ENCODE measurements at places on chromosomes 7 and 10.

GRCh38 chr7:37376386-37376785 lies 72.3 kb downstream of the ELMO1 start:
- no peak for DNase-seq

DNA sequence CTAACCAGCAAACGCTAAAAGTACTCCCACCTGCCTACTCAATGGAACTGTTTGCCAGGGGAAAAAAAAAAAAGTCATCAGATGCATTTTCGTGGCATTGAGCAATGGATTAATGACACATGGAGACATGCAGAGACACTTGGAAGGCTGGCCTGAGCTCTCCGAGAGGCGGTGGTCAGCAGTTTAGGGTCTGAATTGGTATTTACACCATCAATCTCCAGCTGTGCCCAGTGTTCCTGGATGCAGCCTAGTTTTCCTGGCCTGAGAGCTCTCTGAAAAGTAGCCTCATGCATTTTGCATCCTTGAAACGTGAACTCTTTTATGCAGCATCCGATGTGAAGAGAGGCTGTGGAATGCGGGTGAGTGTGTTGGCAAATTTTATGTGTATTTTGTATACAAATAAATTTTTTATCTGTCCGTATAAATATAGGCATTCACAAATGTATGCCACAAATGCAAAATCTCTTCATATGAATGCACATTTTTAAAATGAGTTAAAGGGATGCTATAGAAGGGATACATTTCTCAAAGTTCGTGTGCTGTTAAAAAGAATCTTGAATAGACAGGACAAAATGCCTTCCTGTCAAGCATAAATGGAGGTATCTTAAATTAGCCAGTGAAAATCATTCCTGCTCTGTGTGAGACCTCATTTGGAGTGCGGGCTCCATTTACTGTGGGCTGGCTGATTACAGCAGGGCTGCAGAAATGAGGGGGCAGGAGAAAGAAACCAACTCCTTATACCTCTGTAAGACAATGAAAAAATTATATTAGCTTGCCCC lies 137.7 kb upstream of the PFKP start:
- DNase-seq: no peak

GRCh38 chr7:127786184-127786583 lies 134.2 kb downstream of the SND1 start:
- no peak for DNase-seq

DNA sequence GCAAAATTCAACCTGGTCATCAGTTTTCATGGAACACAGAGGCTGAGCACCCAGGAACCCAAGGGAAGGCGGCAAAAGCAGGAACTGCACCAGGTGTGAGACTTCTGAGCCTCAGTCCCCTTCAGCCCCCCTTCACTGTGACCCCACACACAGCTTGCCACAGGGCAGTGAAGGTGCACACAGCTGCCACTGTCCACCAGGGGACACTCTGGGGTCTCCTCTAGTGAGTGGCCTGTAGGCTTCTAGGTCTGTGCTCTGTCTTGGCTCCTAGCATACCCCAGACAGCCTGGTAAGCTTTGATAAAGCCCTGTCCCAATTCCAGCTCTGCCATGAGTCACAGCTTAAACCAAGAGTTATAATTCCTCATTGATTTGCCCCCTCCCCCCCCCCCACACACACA lies 12.1 kb downstream of the KCNH2 start:
- DNase-seq: no peak

DNA sequence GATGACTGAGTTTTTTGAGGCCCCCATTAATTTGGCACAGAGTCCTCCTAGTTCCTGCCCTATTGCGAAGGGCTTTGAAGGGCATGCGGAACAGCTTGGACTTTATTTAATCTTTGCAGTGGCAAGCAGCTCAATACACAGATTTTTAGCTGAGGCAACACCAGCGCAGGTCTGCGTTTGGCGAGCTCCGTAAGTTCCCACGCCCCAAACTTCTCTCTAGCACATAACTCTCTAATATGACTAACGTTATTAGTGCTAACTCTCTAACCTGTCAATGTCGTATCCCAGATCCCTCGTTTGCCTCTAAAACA lies 366 bp upstream of the TAF3 start:
- no peak for DNase-seq

DNA sequence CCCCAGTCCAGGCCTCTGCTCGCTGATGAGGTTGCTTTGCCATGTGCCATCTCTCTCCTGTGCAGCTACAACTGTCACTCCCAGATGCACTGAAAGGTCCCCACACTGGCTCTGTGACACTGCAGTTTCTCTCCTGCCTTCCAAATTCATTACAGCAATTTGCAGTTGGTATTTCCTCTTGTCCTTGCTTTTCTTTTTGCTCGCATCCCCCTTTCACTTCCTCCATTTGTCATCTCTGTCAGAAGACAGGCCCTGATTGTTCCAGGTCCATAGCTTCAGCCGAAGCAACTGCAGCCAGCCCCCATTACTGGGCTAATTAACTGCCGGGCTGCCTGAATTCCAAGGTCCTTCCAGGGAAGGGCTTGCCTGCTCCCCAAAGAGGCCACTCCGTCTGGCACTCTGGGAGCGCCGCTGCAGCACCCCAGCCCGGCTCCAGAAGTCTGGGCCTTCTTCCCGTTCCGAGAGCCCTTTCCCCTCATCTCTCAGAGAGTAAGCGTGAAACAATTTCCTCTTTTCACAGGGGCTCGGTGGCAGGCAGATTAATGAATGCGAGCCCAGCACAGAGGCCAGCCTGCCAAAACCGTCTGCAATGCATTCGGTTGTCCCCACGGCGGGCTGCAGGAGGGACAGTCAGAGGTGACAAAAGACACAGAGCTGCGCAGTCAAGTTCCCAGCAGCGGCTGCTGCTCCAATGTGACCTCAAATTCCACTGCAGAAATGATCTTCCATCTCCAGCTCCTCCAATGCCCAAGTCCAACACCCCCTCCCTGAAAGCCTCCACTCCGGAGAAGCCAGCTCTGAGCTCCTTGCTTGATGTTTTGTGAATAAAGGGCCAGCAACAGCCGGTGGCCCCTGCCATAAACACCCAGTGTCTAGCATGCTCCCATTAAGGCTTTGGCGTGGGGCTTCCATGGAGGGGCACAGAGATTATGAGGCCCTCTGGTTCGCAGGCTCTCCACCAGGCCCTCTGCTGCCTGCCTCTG lies 279.4 kb upstream of the HABP2 start:
- no peak for DNase-seq

GRCh38 chr10:71920540-71921323 lies 43.5 kb upstream of the CHST3 start:
- DNase-seq: no peak

GRCh38 chr7:30973791-30974604 lies 10.2 kb downstream of the GHRHR start:
- DNase-seq: no peak

- no peak for DNase-seq
Measured at GRCh38 chr10:58653139-58653538, 140.5 kb downstream of the BICC1 start.

- no peak for DNase-seq
Measured at GRCh38 chr7:143018931-143019330, 8.0 kb downstream of the OR9A2 start.

DNA sequence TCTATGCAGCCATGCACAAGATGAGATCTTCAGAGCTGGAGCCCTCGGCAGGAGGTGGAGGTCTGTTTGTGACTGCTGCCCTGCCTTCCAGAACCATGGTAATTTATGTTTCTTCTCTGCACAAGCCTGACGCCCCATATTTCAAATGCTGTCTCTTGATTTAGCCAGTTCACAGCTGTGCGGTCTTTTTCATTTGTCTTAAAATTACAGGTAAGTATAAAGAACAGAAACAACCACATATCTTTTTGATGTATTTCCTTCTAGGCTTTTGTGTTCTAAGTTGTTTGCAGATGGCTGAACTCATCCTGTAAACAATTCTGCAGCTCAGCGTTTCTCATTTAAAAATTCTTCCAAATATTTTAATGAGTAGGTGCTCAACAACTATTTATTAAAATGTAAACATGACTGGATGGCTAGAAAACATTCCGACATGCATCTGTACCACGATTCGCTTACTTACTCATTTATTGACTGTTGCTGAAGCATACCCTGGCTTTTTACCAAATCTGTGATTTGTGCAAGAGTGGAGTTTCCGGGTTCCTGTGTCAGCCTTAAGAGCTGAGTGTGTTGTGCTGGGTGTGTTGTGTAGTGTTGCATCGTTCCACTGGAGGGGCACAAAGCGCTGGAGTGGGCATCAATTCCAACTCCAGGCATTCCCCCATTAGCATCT lies 58.9 kb downstream of the PIP4K2A start:
- DNase-seq: no peak

- no peak for DNase-seq
Measured at GRCh38 chr10:131220601-131221171, 90.8 kb downstream of the TCERG1L start.
